Fibroblast of lung (primary cell): ENCODE measurements at places on chromosomes 12 and 14. TPM values are rescaled to one million over a fixed set of nuclear protein-coding genes. Genes with fewer than 3 reads are reported as not detected.

The CLEC9A gene
- total RNA-seq = not detected in 2 replicates

The DACT1 gene
- total RNA-seq = 10.2 and 22.6 TPM in 2 replicates

The SYT10 gene
- total RNA-seq = not detected in 2 replicates

The OR10P1 gene
- total RNA-seq = not detected in 2 replicates

The TSHR gene
- not detected in 2 replicates for total RNA-seq

The MYO1H gene
- total RNA-seq = 0.77 TPM in 1 of 2 replicates, not detected in the other

The CSAD gene
- 6.4 and 10.1 TPM in 2 replicates for total RNA-seq

The VRTN gene
- total RNA-seq = not detected in 2 replicates

The NANOG gene
- not detected in 2 replicates for total RNA-seq

The TSPAN31 gene
- total RNA-seq = 55.7 and 99.6 TPM in 2 replicates

The CLEC7A gene
- not detected in 2 replicates for total RNA-seq

The TMEM253 gene
- total RNA-seq = not detected in 2 replicates

The CMA1 gene
- total RNA-seq = not detected in 2 replicates

The LPAR5 gene
- not detected in 2 replicates for total RNA-seq

The GYS2 gene
- not detected in 2 replicates for total RNA-seq

The MYH6 gene
- not detected in 2 replicates for total RNA-seq

The ALX1 gene
- not detected in 2 replicates for total RNA-seq

The UNC79 gene
- total RNA-seq = 0.17 and 0.26 TPM in 2 replicates

The OR11H12 gene
- total RNA-seq = not detected in 2 replicates

The CCDC197 gene
- total RNA-seq = not detected in 2 replicates

The NEUROD4 gene
- not detected in 2 replicates for total RNA-seq

The SLC5A8 gene
- not detected in 2 replicates for total RNA-seq

The NFE2 gene
- under 0.01 and 0.17 TPM in 2 replicates for total RNA-seq

The KRT3 gene
- total RNA-seq = not detected in 2 replicates

The CCDC38 gene
- total RNA-seq = not detected in 2 replicates

The FOXJ2 gene
- 5.4 and 8.3 TPM in 2 replicates for total RNA-seq

The KIF21A gene
- total RNA-seq = 2.8 and 5.9 TPM in 2 replicates

The DNAI7 gene
- total RNA-seq = 0.17 and 0.26 TPM in 2 replicates

The MOK gene
- total RNA-seq = 3.6 and 4.3 TPM in 2 replicates

The CPNE8 gene
- total RNA-seq = 10.5 and 13.4 TPM in 2 replicates

The KLRC2 gene
- not detected in 2 replicates for total RNA-seq

The TRHDE gene
- total RNA-seq = 5.9 and 7.3 TPM in 2 replicates

The C12orf60 gene
- total RNA-seq = 1.0 and 1.5 TPM in 2 replicates

The SSPN gene
- total RNA-seq = 9.8 and 18.5 TPM in 2 replicates
